HAP-1 (cell line): ENCODE measurements at places on chromosomes 3 and 15.

GRCh38 chr3:44996556-44996969 lies 20.5 kb downstream of the EXOSC7 start:
- no peak for DNase-seq

DNA sequence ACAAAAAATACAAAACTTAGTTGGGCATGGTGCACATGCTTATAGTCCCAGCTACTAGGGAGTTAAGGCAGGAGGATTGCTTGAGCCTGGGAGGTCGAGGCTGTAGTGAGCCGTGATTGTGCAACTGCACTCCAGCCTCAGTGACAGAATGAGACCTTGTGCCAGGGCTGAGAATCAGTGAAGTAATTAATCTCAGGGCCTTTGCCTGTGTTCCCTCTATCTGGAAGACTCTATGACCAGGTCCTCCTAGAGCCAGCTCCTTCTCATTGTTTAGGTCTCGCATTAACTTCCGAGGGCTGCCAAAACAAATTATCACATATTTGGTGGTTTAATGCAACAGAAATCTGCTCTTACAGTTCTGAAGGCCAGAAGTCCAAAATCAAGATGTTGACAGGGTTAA lies 41.4 kb upstream of the FLNB start:
- DNase-seq = no peak

GRCh38 chr15:59688423-59688781 lies 718 bp downstream of the BNIP2 start:
- DNase-seq = no peak

DNA sequence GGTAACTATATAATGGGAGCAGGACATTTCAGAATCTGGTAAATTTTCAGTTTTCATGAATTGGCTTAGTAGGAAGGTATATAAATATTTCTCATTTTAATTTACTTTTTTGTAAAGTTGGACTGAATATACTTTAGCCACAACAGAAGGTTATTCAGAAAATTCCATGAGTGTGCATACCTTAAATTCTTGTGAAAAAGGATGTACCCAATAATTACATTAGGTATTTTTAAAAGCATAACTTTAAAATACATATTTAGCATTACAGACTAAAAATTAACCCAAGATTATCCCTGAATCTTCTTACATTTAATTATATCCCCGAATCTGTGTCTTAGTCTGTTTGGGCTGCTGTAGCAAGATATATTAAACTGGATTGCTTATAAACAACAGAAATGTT lies 24.9 kb upstream of the ATP11B start:
- DNase-seq = no peak

GRCh38 chr3:125591116-125591760 lies 4.1 kb downstream of the OSBPL11 start:
- DNase-seq = no peak

- DNase-seq = no peak
Measured at GRCh38 chr15:41892621-41893421, 1.0 kb downstream of the SPTBN5 start.

- DNase-seq = no peak
Measured at GRCh38 chr3:14520967-14521366, 19.2 kb downstream of the GRIP2 start.

- DNase-seq = no peak
Measured at GRCh38 chr3:67846166-67846565, 191.8 kb upstream of the SUCLG2 start.

DNA sequence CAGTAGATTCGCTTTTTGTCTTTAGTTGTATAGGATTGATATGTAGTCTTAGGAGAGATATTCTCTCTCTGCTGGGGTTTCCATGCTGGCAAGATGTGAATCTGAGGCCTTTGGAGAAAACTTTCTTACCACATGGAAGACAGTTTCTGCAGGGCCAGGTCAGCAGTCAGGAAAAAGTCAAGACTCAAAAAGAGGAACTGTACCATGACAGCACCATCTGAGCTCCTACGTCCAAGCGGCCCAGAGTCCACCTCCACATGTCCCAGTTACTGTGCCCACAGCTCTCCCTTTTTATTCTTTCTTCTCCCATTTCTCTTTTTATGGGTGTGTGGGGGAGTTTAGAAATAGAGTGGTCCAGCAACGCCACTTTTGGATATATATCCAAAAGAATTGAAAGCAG lies 172.0 kb downstream of the MTHFS start:
- DNase-seq = no peak

GRCh38 chr3:68163062-68163461 lies 508.6 kb upstream of the SUCLG2 start:
- no peak for DNase-seq

GRCh38 chr3:180656406-180656805 lies 22.9 kb downstream of the CCDC39 start:
- no peak for DNase-seq

GRCh38 chr3:72186400-72186855 lies 401.5 kb upstream of the PROK2 start:
- DNase-seq = no peak

DNA sequence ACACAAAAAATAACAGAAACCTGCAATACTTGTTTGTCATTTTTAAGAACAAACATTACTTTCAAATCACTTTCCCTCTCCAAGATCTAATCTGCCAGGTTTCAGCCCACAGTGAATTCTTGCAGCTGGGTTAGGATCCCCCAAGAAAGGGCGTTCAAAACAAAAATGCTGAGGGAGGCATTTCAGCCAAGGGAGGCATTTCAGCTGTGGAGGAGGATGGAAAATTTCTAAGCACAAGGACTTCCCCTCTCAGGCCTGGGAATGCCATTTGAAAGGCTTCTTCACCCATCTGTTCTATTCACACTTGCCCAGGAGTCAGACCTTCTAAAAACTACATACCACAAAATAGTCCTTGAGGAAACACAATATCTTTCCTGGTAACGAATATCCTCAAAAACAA lies 69.1 kb downstream of the P3H2 start:
- no peak for DNase-seq

DNA sequence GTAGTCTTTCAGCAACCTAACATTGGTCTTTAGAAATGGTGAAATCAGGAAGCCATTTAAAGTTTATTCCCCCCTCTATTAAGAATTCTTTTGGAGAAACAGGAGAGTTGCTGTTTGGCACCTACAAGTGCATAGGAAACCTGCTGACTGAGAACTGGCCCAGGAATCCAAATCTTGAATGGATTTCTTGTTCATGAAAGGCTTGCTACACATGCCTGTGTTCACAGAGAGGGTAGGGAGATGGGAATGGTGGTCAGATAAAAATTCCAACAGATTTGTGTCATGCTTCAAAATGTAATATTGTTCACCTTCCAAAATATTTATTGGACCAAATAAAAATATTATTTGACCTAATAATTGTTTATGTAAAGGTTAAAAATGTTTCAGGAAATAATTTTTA lies 24.2 kb upstream of the ZPLD1 start:
- no peak for DNase-seq

DNA sequence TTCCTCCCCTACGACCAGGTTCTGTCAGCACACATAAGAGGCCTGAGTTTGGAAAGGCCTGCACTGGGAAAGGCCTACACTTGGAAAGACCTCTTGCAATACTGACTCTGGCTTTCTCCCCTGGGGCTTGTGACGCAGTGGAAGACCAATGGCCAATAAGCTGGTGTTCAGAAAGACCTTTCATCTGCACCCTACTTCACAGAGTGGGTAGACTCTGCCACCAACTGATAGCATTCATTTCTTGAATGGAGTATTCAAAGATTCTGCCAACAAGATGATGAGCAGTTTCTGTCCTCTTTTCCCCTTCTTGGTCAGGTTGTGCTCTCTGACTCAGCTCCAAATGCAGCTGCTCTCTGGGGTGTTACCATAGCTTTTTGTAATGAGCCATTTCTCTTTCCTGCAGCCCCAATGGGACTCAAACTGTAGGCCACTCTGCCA lies 48.8 kb downstream of the TIPARP start:
- DNase-seq = no peak

DNA sequence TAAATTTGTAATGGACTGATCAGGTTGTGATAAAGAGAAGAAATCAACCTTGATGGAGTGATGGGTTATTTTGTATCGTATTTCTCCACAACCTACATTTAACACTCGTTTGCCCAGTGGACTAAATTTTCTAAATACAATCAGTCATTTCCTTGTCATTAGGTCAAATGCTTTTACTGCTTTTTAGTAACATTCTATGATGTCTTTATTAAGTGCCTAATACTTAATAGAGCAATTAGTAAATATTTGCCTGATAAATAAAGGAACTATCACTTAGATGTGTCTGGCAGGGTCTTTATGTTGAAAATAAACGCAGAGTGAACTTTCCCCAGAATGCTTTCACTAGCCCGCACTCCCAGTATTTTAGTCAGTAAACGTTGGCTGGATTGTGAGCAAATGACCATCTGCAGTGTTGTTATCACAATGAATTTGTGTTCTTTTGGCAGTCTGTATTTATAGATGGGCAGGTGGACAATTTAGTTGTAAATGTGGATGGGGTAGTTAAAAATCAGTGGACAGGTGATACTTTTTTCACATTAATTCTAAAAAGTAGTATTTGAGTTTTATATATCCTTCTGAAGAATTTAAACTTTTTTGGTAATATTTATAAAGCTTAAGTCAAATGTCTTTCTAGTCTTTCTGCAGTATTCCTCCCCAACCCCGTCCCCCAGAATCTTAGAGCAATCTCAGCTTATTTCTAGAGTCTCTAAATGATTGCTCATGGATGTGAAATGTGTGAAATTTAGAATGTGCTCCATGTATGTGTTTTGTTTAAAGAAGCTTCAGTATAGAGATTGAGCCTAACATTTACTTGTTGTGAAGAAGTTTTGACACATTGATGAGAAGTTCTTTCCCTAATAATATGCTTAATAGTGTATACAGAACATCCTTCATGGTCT lies 4.9 kb downstream of the USP3 start:
- no peak for DNase-seq

DNA sequence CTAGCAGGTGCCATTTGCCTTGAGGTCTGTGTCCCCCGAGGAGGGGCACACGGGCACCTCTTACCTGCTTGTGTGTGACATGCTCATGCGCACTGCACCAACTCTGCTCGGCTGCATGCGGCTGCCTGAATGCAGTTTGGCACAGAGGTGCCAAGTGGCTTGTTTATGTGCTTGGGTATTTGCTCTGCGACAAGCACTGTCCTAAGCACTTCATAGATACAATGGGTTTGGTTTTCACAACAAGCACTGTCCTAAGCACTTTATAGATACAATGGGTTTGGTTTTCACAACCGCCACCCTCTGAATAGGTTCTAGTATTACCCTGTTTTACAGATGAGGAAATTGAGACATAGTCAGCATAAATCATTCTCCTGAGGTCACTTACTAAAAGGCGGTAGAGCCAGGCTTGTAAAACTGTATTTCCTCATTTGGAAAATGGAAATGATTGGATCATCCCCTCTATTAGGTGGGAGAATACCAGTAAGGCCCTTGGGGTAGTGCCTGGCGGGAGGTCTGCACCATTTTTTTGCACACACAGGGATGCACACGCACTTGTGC lies 487 bp downstream of the ITIH4 start:
- no peak for DNase-seq

DNA sequence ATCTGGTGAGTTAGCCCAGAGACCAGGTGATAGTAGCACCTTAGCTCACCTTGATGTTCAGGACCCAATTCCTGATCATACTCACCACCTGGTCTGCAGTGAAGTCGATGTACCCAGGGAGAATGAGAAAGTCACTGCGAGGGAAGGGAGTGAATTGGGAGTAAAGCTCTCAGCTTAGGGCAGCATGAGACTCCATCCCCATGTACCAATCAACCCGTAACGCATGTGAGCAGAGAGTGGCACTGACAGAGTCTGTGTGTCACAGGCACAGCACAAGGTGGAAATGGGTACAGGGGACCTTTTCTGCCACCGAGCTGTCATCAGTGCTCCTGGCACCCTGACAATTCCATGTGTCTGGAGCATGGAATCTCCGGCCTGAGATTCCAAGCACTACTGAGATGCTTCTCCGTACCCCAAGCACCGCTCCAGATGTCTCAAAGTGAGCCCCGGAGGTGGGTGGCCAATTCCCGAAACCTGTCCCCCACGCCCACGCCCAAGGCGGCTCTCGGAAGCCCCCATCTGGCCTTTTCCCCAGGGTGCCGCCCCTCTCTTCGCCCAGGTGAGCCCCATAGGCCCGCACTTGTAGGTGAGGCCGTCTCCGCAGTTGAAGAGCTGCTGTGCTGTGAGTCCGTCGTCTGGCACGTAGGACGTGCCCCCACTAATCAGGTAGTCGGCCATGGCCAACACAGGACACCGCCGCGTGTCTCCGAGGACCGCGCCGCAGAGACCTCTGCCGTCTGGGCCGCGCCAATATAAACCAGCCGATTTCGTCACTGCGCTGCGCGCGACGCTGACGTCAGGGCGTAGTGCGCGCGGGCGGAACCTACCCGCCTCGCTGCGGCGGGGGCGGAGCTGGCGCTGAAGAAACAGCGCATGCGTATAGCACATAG lies at the start of gene IMPDH2:
IMPDH2 (minus strand) TSS at position 726 of the 890 bp plus-strand sequence; CDS start at position 678, 48 bp downstream.
- peak; percentile 87 for DNase-seq

GRCh38 chr15:57403566-57404325 lies 27.4 kb downstream of the CGNL1 start:
- no peak for DNase-seq

DNA sequence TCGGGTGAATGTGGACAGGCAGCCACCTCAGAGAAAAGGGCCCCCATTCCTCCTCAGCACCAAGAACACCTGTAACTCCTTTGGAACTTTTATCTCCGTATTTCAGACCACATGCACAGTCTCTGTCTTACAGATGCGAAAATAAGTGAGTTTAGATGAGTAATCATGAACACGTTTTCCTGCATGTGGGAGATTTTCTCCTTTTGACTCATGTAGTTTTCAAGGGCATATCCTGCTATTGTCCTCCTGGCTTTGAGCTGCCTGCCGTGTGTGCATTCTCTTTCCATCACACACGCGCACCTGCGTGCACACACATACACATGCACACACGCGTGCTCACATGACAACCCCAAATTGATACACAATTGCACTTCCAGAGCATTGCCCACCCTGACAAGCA lies 239.2 kb downstream of the GABRG3 start:
- DNase-seq = no peak

- DNase-seq = no peak
Measured at GRCh38 chr3:197367081-197367780, 68.8 kb upstream of the DLG1 start.

DNA sequence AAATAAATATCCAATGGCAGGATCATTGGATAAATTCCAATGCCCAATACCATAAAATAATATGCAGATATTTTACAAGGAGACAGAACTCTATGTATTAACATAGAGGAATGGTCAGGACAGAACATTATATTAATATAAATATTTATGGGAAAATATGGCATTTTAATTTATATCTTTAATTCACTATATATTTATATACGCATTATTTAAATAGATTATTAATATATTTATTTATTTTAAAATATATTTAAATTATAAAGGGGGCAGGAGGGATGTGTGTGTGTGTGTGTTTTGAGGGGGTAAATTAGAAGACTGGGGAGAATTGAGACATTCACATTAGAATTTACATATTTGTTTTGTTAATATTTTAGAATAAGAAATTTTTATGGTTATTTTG lies 31.6 kb upstream of the CNTN3 start:
- DNase-seq = no peak

GRCh38 chr3:60555686-60556354 lies 695.4 kb downstream of the FHIT start:
- no peak for DNase-seq
